ENCODE measurements at places on chromosomes 5 and 9. TPM values are rescaled to one million over a fixed set of nuclear protein-coding genes. Genes with fewer than 3 reads are reported as not detected.

The ATP10B gene
- not detected for total RNA-seq

The PCDHGA3 gene
- total RNA-seq = 5.0 TPM

The MARCOL gene
- total RNA-seq = not detected

The ACER2 gene
- 16.7 TPM for total RNA-seq

The ARAP3 gene
- 2.6 TPM for total RNA-seq

The CTNND2 gene
- total RNA-seq = 3.3 TPM

The FIBCD1 gene
- 0.44 TPM for total RNA-seq

The C5orf52 gene
- total RNA-seq = not detected

DNA sequence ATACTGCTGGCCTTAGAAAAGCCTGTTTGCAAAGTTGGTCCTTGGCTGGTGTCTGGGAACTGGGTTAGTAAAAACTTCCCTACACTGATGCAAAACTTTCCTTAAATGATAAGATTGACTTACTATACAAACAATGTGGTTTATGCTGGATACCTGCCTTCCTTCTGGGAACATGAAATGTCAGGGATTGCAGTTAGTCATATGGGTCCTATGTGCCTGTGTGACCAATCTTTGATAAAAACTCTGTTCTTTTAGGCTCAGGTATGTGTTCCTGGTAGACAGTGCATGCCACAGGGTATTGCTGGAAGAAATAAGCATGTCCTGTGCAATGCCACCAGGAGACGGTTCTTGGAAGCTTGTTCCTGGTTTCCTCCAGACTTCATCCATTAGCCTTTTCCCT, 173.3 kb downstream of the RMI1 start:
- no peak overlapping the region for H3K4me3 ChIP-seq
- no peaks in the 10 kb centered on the region for H3K36me3 ChIP-seq
- no peaks in the 10 kb centered on the region for H3K4me1 ChIP-seq
- no peak for DNase-seq

- peak; percentile 47 for DNase-seq
- no peak overlapping the region for H3K4me3 ChIP-seq
- H3K27ac ChIP-seq = peak overlapping the region; percentile 29
- no peaks in the 10 kb centered on the region for H3K36me3 ChIP-seq
Measured at GRCh38 chr5:151646334-151646733, 40.4 kb downstream of the SPARC start.

DNA sequence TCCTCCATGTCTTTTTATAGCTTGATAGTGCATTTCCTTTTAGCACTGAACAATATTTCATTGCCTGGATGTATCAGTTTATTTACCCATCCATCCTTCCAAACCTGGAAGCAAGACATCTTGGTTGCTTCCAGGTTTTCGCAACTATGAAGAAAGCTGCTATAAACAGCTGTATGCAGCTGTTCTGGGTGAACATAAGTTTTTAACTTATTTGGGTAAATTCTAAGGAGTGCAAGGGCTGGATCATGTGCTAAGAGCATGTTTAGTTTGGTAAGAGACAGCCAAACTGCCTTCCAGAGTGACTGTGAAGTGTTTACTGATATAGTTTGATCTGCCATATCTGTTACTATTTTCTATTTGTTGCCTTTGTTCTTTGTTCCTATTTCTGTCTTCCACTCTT, 58.5 kb downstream of the CSF2 start:
- no peaks in the 10 kb centered on the region for H3K4me1 ChIP-seq
- no peak for DNase-seq
- H3K36me3 ChIP-seq = no peaks in the 10 kb centered on the region
- no peaks in the 10 kb centered on the region for H3K27me3 ChIP-seq
- no peak overlapping the region for H3K4me3 ChIP-seq

GRCh38 chr5:156423597-156423996, 96.6 kb downstream of the SGCD start:
- H3K27ac ChIP-seq = no peak overlapping the region
- no peak overlapping the region for H3K4me3 ChIP-seq
- H3K27me3 ChIP-seq = no peaks in the 10 kb centered on the region
- no peak for DNase-seq
- no peaks in the 10 kb centered on the region for H3K4me1 ChIP-seq

DNA sequence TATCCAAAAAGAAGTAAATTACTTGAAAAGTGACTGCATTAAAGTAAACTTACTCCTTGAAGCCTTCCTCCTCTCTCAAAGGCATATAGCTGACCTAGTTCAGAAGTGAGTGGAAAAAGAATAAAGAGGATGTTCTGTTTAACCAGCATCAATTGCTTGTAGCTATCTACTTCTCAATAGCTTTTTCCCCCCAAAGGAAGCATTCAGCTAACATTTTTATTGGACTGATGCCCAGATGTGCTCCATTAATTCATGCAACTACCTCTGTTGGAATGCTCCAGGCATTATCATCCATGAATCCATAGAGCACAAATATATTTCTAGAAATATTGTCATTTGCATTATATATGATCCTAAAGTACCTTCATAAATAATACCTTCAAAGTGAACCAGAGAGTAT, 132.8 kb downstream of the RASEF start:
- no peaks in the 10 kb centered on the region for H3K4me1 ChIP-seq
- no peak for DNase-seq
- no peak overlapping the region for H3K4me3 ChIP-seq
- H3K27ac ChIP-seq = no peak overlapping the region

- no peak overlapping the region for H3K4me3 ChIP-seq
- DNase-seq = no peak
- H3K27me3 ChIP-seq = no peaks in the 10 kb centered on the region
- no peaks in the 10 kb centered on the region for H3K4me1 ChIP-seq
Measured at GRCh38 chr9:121915304-121915625, 177.8 kb downstream of the TTLL11 start.

GRCh38 chr9:94472806-94473360, 82.0 kb upstream of the PCAT7 start:
- no peaks in the 10 kb centered on the region for H3K36me3 ChIP-seq
- no peak overlapping the region for H3K27ac ChIP-seq
- H3K4me3 ChIP-seq = no peak overlapping the region
- no peak for DNase-seq
- H3K27me3 ChIP-seq = no peaks in the 10 kb centered on the region

DNA sequence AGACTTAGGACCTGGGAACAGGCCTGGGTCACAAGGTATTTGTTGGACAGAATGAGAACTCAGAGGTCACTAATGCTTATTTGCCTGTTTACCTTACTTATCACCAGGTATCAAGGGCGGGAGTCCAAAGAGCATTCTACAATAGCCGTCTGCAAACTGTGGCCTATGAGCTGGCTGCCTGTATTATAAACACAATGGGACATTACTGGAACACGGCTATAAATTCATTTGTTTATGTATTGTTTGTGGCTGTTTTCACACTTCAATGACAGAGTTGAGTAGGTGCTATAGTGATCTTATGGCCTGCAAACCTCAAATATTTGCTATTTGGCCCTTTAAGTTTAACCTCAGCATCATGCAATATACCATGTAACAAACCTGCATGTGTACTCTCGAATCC, 76.6 kb upstream of the ASTN2 start:
- no peaks in the 10 kb centered on the region for H3K27me3 ChIP-seq
- no peak overlapping the region for H3K27ac ChIP-seq
- H3K4me1 ChIP-seq = no peaks in the 10 kb centered on the region
- H3K36me3 ChIP-seq = no peaks in the 10 kb centered on the region
- DNase-seq = no peak

- no peaks in the 10 kb centered on the region for H3K4me1 ChIP-seq
- no peaks in the 10 kb centered on the region for H3K27me3 ChIP-seq
- H3K4me3 ChIP-seq = no peak overlapping the region
- no peak for DNase-seq
- H3K27ac ChIP-seq = no peak overlapping the region
Measured at GRCh38 chr9:117354997-117355396, 59.9 kb downstream of the ASTN2 start.

GRCh38 chr5:181243018-181243563, 615 bp downstream of the RACK1 start:
- no peaks in the 10 kb centered on the region for H3K36me3 ChIP-seq
- H3K4me1 ChIP-seq = no peaks in the 10 kb centered on the region
- peak overlapping the region; percentile 97 for H3K27ac ChIP-seq
- H3K27me3 ChIP-seq = no peaks in the 10 kb centered on the region
- DNase-seq = no peak
- H3K4me3 ChIP-seq = peak overlapping the region; percentile 79

GRCh38 chr5:175748650-175749049, 90.8 kb downstream of the HRH2 start:
- H3K4me1 ChIP-seq = no peaks in the 10 kb centered on the region
- DNase-seq = no peak
- H3K36me3 ChIP-seq = no peaks in the 10 kb centered on the region
- H3K27ac ChIP-seq = no peak overlapping the region
- H3K4me3 ChIP-seq = no peak overlapping the region

GRCh38 chr5:36651761-36652685, 45.6 kb downstream of the SLC1A3 start:
- H3K4me3 ChIP-seq = no peak overlapping the region
- no peaks in the 10 kb centered on the region for H3K36me3 ChIP-seq
- H3K27ac ChIP-seq = no peak overlapping the region
- DNase-seq = no peak
- H3K27me3 ChIP-seq = no peaks in the 10 kb centered on the region
- H3K4me1 ChIP-seq = no peaks in the 10 kb centered on the region

DNA sequence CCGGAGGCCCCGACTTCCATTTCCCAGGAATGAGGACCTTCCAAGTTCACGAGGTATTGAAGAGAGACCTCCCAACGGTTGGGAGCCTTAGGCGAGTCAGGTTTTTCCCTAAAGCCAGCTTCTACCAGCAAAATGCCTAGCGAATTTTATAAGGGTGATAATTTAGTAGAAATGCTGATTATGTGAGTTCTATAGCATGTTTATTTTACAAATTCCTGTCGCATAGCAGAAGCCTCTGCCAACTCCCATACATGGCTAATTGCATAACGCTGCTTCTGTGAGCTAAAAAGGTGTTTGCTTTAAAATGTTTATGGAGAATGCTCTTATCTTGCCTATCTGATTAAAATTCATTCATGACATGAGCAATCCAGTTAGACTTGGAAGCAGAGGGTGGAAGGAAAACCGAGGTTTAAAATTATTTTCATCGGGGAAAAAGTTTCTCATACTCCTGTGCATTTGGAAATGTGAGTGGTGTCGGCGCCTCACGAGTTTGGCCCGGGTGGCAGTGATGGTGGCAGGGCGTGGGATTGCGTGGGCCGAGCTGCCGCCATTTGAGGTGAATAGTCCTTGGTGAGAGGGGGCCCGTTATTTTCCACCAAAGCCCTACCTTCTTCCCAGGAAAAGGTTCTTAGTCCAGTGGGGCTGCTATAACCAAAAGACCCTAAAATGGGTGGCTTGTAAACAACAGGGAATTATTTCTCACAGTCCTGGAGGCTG, 104.4 kb upstream of the FCN2 start:
- no peaks in the 10 kb centered on the region for H3K36me3 ChIP-seq
- H3K27ac ChIP-seq = no peak overlapping the region
- no peaks in the 10 kb centered on the region for H3K27me3 ChIP-seq
- peaks cover 6% of the 10 kb centered on the region for H3K4me1 ChIP-seq
- no peak overlapping the region for H3K4me3 ChIP-seq
